Right renal pelvis (tissue), 4 donors: ENCODE measurements at places on chromosomes 16 and 17.

DNA sequence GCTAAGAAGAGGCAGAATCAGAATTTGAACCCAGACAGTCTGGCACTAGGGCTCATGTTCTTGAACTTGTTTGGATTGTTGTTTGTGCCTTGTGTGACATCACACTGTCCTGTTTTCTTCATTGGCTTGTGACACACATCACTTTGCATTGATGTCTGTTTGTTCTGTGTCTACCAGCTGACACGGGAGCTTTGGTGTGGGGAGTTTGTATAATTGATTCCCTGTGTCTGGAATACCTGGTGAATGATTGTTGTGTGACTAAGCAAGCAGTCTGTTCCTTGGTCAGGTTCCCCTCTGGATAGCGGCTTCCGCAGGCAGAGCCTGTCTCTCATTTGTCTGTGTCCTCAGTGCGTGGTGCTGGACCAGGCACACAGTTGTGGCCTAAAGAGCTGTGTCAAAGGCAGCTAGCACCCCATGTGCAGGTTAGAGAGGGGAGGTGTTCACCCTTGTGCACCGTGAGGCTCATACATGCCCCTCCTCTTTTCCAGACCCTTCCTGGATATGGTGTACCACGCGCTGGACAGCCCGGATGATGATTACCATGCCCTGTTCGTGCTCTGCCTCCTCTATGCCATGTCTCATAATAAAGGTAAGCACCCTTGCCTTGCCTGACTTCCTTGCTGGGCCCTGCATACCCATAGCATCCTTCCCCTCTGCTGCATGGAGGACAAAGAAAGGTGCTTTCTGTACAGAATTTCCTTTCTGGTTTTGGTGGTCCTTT is 80.1 kb downstream of the CLEC16A start:
- no peak for DNase-seq

- DNase-seq: no peak
Observed at GRCh38 chr17:49388290-49388640, 26.2 kb upstream of the ZNF652 start.

- no peak for DNase-seq
Observed at GRCh38 chr17:78904371-78904770, 1.4 kb upstream of the CEP295NL start.

- no peak for DNase-seq
Observed at GRCh38 chr16:18018376-18018775, 318.2 kb downstream of the NPIPA8 start.

- no peak for DNase-seq
Observed at GRCh38 chr16:50709980-50710379, 16.6 kb downstream of the NOD2 start.

- no peak for DNase-seq
Observed at GRCh38 chr17:11780621-11781020, 182.4 kb downstream of the DNAH9 start.

GRCh38 chr17:65942592-65942991 is 249.3 kb downstream of the CEP112 start:
- no peak for DNase-seq

DNA sequence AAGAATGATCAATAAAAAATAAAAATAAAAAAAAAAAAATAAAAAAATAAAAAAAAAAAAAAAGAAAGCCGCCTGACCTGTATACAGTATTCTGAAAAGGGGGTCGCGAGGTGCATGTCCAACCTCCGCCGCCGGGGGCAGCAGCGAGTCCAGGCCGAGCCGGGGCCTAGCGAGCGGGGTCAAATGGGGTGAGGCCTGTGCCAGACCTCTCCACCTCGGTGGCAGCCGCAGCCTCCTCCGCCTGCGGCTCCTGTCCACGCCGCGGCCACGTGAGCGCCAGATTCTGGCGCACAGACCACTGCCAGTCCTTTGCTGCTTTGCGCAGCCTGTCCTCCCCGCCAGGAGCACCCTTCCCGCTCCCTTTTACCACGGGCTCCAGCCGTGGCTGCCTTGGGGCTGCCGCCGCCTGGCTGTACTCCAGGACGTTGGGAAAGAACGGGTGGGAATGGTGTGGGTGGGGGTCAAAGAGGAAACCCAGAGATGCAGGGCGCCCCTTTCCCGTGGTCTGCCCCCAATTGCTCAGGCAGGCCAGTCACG is 2.4 kb upstream of the BCKDK start:
- no peak for DNase-seq

- peak; percentile 85 for DNase-seq
Observed at GRCh38 chr16:86911437-86911958, 333.1 kb downstream of the FOXL1 start.

DNA sequence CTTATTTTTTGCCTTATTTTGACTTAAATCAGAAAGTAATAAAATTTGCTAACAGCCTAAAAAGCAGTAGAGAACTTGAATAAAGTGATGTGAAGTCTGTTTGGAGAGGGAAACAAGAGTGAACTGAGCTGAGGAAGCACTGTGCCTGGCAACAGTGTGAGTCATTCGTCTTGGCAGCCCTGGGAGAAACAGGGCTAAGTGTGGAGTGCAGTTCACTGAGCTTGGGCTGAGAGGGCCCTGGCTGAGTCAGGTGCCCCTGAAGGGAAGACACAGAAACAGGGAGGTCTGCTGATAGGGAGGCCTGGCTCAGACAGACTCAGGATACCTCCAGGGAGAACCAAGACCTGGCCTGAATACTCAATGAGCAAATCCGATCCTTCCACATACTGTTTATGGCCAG is 132.1 kb downstream of the HS3ST4 start:
- DNase-seq: no peak

DNA sequence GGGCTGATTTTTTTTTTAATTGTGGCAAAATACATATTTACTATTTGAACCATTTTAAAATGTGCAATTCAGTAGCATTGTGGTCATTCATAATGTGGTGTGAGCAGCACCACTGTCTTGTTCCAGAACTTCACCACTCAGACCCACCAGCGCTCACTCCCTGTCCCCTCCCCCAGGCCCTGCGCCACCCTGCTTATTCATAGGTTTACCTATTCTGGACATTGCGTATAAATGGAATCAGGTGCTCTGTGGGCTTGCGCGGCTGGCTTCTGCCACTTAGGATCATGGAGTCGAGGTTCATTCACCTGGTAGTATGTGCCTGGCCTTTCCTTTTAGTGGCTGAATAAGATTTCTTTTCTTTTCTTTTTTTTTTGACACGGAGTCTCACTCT is 59.4 kb downstream of the NT5M start:
- no peak for DNase-seq

GRCh38 chr16:900211-900610 is 70.6 kb downstream of the LMF1 start:
- no peak for DNase-seq

GRCh38 chr16:27225536-27226360 is 22.4 kb downstream of the KDM8 start:
- DNase-seq: no peak

DNA sequence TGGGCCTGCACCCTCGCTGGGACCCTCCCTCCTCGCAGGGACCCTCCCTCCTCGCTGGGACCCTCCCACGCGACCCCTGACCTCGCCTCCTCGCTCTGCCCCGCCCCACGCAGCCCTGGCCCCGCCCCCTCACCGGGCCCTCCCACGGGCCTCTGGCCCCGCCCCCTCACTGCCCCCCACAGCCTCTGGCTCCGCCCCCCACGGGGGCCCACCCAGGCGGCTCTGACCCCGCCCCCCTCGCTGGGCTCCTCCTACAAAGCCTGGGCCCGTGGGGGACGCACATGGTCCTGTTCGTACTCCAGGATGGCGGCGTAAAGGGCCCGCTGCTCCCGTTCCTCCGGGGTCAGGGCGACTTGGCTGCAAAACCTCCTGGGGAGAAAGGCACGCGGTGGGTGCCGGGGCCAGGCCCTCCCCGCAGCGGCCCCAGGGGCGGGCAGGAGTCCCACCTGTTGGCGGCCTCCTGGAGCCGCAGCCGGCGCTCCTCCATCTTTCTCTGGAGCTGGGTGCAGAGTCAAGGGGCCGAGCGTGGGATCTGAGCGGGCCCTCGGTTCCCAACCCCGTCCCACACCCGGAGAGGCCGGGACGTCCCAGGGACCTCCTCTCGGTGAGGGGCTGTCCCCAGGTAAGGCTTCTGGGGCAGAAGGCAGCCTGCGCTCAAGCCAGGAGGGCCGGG is 9.0 kb downstream of the VPS9D1 start:
- no peak for DNase-seq

DNA sequence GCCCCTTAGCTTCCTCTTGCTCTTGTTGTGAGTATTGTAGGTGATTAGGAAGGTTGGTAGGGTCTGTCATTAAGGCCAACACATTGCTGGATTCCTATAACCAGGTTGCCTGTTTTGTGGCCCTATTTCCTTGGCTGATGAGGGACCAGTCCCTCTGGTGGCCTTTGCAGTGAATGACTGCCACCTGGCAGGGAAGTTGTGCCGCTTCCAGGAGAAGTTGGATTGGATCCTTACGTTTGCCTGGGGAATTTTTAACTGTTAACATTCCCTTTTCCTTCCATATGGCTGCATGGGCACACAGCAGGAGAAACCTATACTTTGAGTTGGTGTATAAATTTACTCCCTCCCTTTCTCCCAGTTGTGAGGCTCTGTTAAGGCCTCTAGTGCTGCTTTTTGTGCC is 32.4 kb downstream of the LCMT1 start:
- no peak for DNase-seq

- no peak for DNase-seq
Observed at GRCh38 chr17:4854111-4854681, 21.1 kb downstream of the MINK1 start.

GRCh38 chr17:77405867-77406732 is 265.3 kb downstream of the SEC14L1 start:
- no peak for DNase-seq

- no peak for DNase-seq
Observed at GRCh38 chr17:57862694-57863667, 13.1 kb upstream of the MRPS23 start.

DNA sequence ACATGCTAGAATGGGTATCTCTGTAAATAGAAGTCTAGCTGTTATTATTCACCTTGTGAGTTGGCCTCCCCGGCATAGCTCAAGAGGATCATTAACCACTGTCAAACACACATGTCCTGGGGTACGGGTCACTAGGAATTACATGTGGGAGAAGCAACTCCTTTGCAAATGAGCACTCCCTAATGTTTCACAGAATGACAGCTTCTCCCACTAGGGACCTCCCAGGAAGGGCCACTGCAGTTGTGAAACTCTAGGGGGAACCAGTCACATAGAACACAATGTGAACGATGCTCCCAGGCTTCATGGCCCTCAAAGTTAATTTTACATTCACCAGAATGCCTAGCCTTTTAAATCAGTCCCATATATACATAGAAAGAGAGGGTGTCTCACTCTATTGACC is 12.4 kb upstream of the ZNF19 start:
- DNase-seq: no peak

DNA sequence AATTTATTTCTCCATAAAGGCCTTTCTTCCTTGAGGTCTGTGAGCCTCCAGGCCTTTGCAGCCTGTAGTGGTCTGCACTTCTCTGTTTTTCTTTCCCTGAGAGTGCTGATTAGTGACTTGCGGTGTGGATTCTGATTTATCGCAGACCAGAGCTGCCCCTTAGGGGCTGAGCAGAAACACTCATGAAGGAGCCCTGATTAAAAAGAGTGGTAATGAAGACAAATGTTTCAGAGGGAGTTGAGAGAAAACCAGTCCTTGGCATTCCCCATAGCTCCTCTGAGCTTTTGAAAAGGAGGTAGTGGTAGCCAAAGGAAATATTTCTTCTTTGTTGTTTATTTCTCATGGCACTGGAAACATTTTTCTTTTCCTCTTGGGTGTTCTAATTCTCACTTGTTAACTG is 268.1 kb upstream of the TBX2 start:
- DNase-seq: no peak

- no peak for DNase-seq
Observed at GRCh38 chr16:46709469-46710005, 20.1 kb downstream of the ORC6 start.

DNA sequence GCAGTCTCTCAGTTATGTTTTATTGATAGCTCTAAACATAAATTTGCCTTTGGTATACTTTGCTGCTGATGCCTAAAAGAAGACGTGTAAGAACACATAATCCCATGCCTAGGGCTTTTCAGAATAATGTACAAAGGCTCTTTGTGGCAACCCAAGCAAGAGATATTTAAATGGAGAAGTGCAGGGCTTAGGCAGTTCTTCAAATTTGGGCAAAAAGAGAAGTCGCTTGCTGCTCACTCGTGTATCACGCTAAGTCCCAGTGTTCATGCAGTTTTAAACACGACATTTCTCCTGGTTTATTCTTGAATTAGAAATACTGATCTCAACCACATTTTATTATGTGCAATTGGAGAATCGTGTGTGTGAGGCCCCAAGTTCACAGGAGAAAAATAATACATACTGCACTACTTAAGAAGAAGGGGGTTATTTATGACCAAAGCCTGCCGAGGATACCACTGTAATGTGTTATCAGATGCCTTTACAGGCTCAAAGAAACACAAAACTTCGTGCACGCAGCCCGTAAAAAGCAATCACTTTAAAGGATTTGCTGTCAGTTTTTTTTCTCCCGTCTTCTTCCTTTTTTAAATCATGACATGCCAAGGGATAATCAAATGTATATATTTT is 22.5 kb upstream of the IRX6 start:
- no peak for DNase-seq

DNA sequence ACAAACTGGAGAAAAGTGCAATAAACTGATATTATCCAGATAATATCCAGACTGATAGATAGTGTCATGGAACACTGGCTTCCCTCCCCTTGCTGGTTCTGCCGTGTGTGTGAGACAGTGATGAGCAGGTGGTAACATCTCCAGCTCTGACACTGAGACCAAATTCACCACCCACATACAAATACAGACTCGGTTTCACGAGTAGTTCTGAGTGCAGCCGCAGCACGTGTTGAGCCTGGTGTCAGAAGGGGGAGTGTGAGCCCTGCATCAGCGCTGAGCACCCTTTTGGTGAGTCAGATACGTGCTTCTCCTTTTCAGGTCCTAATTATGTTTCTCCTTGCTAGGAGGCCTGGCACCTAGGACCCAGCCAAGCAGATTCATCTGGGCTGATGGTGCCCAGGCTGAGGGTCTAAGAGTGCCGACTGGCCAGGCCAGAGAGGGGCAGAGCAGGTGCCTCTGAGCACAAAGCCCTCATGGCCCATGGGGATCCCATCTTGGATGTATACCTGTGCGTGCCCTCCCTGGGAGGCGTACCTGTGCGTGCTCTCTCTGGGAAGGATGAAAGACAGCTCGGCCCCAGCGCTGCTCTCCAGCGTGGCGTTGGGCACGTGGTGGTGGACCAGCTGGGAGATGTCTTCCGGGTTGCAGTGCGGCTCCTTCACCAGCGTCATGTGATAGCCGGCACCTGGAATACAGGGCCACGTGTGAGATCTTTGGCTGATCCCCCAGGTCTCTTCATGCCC is 27.3 kb upstream of the RNPS1 start:
- no peak for DNase-seq

GRCh38 chr17:29076722-29077121 is 33.8 kb downstream of the PIPOX start:
- no peak for DNase-seq

DNA sequence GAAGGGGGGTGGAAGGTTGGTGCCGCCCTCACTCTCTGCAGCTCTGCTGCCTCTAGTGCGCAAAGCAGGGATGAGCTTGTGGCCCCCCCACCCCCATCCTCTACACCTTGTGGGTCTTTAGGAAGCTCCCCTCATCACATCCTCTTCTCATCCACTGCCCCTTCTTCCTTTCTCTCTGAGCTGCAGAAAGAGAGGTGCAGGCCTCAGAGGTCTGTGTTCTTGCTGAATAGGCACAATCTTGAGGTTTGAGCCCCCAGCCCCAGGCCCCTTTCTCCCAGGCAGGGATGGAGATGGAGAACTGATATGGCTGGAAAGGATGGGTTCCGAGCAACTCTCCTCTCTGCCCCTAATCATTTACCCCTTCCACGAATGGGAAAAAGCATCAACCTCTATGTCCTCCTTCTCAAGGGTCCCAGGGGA is 2.6 kb downstream of the CACNA1G start:
- no peak for DNase-seq
